A673 (cell line): ENCODE measurements at places on chromosomes 5 and 9. TPM values are rescaled to one million over a fixed set of nuclear protein-coding genes. Genes with fewer than 3 reads are reported as not detected.

DNA sequence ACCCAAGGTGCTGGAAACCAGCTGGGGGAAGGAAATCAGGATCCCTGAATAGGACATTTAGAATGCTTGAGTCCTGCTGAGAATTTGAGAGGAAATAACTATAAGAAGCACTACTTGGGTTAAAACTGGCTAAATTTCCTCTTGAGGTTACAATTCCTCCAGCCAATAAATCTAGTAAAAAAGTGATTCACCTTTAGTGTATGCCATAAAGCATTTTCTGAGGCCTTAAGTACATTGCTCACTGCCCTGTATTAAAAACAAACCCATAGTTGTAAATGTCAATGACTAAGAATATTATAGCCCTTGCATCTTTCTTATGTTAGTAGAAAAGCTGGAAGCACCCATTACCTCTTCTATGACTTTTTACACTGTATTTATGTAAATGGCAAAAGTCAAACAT lies 634.7 kb upstream of the ARRDC3 start:
- DNase-seq = no peak
- peaks cover 6% of the 10 kb centered on the region for H3K4me1 ChIP-seq
- H3K4me3 ChIP-seq = no peak overlapping the region
- H3K36me3 ChIP-seq = no peaks in the 10 kb centered on the region

BTNL8 gene
- not detected in 2 replicates for total RNA-seq

AP3S1 gene
- total RNA-seq = 66.9 and 71.8 TPM in 2 replicates

CCNO gene
- total RNA-seq = 2.1 and 2.6 TPM in 2 replicates

DNA sequence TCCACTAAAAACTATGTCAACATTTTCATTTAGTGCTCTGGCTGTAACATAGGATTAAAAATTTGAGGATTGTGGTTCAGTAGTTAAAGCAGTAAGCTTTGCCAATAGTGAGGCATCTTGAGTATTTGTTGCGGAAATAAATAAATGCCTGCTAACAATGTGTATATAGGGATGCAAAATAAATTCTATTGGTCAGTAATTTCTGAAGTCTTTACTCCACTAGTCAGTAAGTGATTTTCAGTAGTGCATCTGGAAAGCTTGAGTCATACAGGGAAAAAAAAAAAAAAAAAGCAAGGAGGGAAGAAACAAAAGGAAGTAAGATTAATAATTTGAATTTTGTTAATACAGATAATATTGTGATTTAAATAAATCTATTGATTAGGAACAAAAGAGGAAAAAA lies 21.0 kb downstream of the NIPBL start:
- no peaks in the 10 kb centered on the region for H3K27me3 ChIP-seq
- no peak for DNase-seq
- H3K4me3 ChIP-seq = no peak overlapping the region
- no peaks in the 10 kb centered on the region for H3K36me3 ChIP-seq
- H3K27ac ChIP-seq = no peak overlapping the region

- H3K27me3 ChIP-seq = no peaks in the 10 kb centered on the region
- no peak overlapping the region for H3K4me3 ChIP-seq
- H3K4me1 ChIP-seq = no peaks in the 10 kb centered on the region
- no peaks in the 10 kb centered on the region for H3K36me3 ChIP-seq
- peak; percentile 7 for DNase-seq
- no peak overlapping the region for H3K27ac ChIP-seq
These were observed 950.6 kb upstream of the NUDT12 start for GRCh38 chr5:104513121-104513602.

DNA sequence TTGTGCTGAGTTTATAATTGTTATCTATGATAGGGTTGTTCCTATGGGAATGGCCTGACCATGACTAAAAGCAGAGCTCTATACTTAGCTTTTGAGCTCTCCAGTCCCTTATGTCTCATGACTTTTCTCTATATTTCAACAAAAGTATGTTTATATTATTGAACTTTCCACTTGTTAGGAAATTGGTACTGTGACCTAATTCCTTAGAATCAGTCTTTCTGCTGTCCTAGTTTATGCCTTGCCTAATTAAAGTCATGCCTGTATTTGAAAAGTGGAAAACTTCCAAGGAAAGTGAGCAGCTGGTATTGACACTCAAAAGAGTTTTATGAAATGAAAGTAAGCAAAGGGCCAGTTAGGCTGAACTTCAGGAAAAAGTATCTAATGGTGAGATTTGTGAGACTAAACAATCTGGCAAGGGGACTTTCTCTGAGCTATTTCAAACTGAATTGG lies 68.6 kb downstream of the XRCC4 start:
- no peaks in the 10 kb centered on the region for H3K36me3 ChIP-seq
- no peak for DNase-seq
- H3K4me3 ChIP-seq = no peak overlapping the region
- H3K4me1 ChIP-seq = no peaks in the 10 kb centered on the region

IL7R gene
- 4.2 and 7.7 TPM in 2 replicates for total RNA-seq

IRF1 gene
- 5.7 and 6.9 TPM in 2 replicates for total RNA-seq

CCDC180 gene
- 0.34 and 0.66 TPM in 2 replicates for total RNA-seq

EIF4EBP3 gene
- total RNA-seq = 5.6 and 7.6 TPM in 2 replicates

GRCh38 chr5:27325513-27325912 lies 287.1 kb upstream of the CDH9 start:
- no peak overlapping the region for H3K27ac ChIP-seq
- no peaks in the 10 kb centered on the region for H3K27me3 ChIP-seq
- no peak overlapping the region for H3K4me3 ChIP-seq

DNA sequence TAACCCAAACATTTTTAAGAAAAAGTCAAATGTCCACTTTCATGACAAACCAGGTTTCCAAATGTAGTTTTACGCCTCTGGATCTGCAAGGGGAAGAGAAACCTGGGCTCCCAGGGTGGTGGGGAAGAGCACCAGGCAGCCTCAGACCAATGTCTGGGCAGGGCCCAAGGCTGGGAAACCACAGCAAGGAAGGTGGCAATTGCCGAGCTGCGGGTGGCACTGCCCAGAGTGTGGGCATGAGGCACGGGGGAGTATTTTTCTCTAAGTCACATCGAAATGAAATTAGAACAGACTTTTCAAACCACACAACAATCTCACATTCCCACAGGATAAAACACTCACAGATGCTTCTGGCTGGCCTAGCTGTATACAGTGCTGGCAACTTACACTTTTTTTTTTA lies 32.6 kb upstream of the RASGEF1C start:
- H3K27ac ChIP-seq = no peak overlapping the region
- H3K4me1 ChIP-seq = no peaks in the 10 kb centered on the region
- DNase-seq = no peak
- no peaks in the 10 kb centered on the region for H3K36me3 ChIP-seq

INSL6 gene
- not detected in 2 replicates for total RNA-seq

OR1Q1 gene
- not detected in 2 replicates for total RNA-seq

IFNK gene
- not detected in 2 replicates for total RNA-seq

DNA sequence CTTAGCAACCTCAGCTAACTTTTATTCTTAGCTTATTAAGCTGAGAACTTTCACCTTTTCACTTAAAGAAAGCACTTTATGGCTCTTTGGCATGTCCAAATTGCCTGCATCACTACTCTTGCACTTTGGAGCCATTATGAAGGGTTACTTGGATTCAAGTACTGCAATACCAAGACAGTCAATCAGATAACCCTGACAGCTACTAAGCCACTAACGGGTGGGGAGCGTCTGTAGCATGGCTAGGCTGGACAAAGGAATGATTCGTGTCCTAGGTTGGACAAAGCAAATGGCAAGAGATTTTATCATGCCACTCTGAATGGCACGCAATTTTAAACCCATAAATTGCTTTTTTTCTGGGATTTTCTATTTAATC lies 39.6 kb downstream of the TRPM6 start:
- H3K27ac ChIP-seq = no peak overlapping the region
- DNase-seq = no peak
- no peaks in the 10 kb centered on the region for H3K27me3 ChIP-seq
- H3K4me1 ChIP-seq = no peaks in the 10 kb centered on the region
- H3K4me3 ChIP-seq = no peak overlapping the region

ACER2 gene
- 0.70 and 0.84 TPM in 2 replicates for total RNA-seq

GRCh38 chr9:6695121-6695814 lies 49.7 kb upstream of the GLDC start:
- DNase-seq = no peak
- no peaks in the 10 kb centered on the region for H3K27me3 ChIP-seq
- no peaks in the 10 kb centered on the region for H3K4me1 ChIP-seq
- no peak overlapping the region for H3K27ac ChIP-seq
- H3K4me3 ChIP-seq = no peak overlapping the region
- no peaks in the 10 kb centered on the region for H3K36me3 ChIP-seq

DNA sequence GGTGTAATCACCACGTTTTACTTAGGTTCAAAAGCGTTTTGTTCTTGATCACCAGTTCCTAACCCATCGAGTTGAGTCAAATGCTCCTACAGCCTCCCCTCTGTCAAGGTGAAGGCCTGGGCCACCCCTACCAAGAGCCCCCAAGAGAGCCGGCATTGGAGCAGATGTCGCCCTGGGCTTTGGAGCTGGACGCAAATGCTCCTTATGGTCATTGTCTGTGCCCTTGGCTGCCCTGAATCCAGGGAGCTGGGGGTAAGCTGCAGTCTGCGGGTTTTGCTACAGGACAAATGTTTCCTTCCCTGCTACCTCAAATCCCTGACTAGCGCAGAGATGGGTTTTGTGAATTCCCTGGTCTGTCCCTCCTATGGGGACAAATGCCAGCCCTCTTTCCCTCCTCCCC lies 4.9 kb downstream of the RNF183 start:
- DNase-seq = no peak
- H3K27ac ChIP-seq = no peak overlapping the region
- H3K36me3 ChIP-seq = peaks cover 2% of the 10 kb centered on the region
- no peak overlapping the region for H3K4me3 ChIP-seq

GRCh38 chr9:102770704-102771103 lies 224.4 kb upstream of the CYLC2 start:
- no peak overlapping the region for H3K4me3 ChIP-seq
- no peak overlapping the region for H3K27ac ChIP-seq
- H3K27me3 ChIP-seq = no peaks in the 10 kb centered on the region
- H3K36me3 ChIP-seq = no peaks in the 10 kb centered on the region
- no peaks in the 10 kb centered on the region for H3K4me1 ChIP-seq
- no peak for DNase-seq

SLC6A3 gene
- total RNA-seq = not detected in 2 replicates

DNA sequence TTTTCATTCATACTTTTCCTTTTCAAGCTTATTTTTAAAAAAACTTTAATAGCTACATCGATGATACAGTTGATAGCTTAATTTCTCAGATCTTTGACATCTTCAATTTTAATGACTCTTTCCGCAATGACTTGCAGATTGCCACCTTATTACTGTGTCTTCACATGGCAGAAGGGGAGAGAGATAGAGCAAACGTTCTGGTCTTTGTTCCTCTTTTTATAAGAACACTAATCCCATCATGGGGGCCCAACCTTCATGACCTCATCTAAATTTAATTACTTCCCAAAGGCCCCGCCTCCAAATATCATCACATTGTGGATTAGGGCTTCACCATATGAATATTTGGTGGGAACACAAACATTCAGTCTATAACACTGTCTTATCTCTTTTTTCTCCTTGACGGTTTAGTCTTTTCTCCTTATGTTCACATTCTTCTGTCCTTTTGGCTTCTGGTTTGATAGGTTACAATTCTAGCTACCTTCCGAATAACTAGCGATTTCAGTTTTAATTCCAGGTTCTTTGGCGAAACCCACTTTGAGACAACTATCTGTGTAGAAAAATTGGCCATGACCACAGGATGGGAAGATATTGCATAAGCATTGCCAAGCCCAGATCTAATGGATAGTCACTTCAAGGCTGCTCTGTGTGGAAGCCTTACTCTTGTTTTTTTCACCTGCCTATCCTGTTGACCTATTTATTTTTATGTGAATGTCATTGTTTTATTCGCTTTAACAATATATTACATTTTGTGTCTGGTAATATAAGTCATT lies 5.0 kb downstream of the ZNF189 start:
- no peaks in the 10 kb centered on the region for H3K27me3 ChIP-seq
- peaks cover 4% of the 10 kb centered on the region for H3K4me1 ChIP-seq
- peaks cover 85% of the 10 kb centered on the region for H3K36me3 ChIP-seq

HACD4 gene
- total RNA-seq = 0.19 and 0.26 TPM in 2 replicates

JAKMIP2 gene
- 67.4 and 85.5 TPM in 2 replicates for total RNA-seq

- H3K4me3 ChIP-seq = no peak overlapping the region
- no peak for DNase-seq
- H3K27ac ChIP-seq = peak overlapping the region; percentile 7
These were observed 90.7 kb downstream of the CAMSAP1 start for GRCh38 chr9:135816651-135816970.

IDNK gene
- total RNA-seq = 1.6 and 1.7 TPM in 2 replicates

- no peak overlapping the region for H3K27ac ChIP-seq
- no peak overlapping the region for H3K4me3 ChIP-seq
- no peaks in the 10 kb centered on the region for H3K4me1 ChIP-seq
- DNase-seq = no peak
- no peaks in the 10 kb centered on the region for H3K27me3 ChIP-seq
- H3K36me3 ChIP-seq = no peaks in the 10 kb centered on the region
These were observed 135.6 kb downstream of the SEMA6A start for GRCh38 chr5:116438979-116439554.

DNA sequence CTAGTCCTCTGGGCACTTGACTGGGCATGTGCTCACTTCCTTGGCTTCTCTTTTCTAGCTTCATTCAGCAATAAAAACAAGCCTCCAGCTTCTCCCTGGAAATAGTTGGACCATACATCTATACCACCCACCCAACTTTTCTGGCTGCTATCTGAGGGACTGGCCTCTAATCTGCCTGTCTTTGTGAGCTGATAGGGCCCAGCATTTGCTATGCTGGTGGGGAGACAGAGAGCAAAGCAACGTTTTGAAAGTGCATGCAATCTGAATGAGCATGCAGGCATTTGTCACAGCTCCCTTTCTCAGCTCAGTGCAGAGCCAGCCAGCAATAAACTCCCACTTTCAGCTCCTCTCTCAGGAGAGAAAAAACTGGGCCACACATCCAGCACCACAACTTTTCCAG lies 50.7 kb upstream of the ISOC1 start:
- DNase-seq = no peak
- no peaks in the 10 kb centered on the region for H3K36me3 ChIP-seq
- no peaks in the 10 kb centered on the region for H3K4me1 ChIP-seq
- no peaks in the 10 kb centered on the region for H3K27me3 ChIP-seq
- H3K27ac ChIP-seq = no peak overlapping the region

SPINK13 gene
- not detected in 2 replicates for total RNA-seq

DNA sequence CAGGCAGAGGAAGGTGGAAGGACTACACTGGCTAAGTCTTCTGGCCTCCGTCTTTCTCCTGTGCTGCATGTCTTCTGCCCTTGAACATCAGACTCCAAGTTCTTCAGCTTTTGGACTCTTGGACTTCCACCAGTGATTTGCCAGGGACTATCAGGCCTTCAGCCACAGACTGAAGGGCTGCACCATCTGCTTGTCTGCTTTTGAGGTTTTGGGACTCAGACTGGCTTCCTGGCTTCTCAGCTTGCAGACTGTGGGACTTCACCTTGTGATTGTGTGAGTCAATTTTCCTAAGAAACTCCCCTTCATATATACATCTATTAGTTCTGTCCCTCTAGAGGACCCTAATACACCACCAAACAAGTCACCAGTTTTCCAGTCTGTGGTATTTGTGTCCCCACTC lies 9.7 kb upstream of the ANKDD1B start:
- no peaks in the 10 kb centered on the region for H3K4me1 ChIP-seq
- no peaks in the 10 kb centered on the region for H3K27me3 ChIP-seq
- no peaks in the 10 kb centered on the region for H3K36me3 ChIP-seq
- no peak overlapping the region for H3K27ac ChIP-seq
- DNase-seq = no peak

GRCh38 chr5:51997500-51997899 lies 614.3 kb downstream of the ISL1 start:
- no peak overlapping the region for H3K27ac ChIP-seq
- H3K4me1 ChIP-seq = no peaks in the 10 kb centered on the region
- H3K27me3 ChIP-seq = no peaks in the 10 kb centered on the region
